NCI-H2081 (cell line): ENCODE measurements at places on chromosomes 6 and 20.

GRCh38 chr6:11380969-11381744 lies 148.7 kb upstream of the NEDD9 start:
- no peak for DNase-seq

DNA sequence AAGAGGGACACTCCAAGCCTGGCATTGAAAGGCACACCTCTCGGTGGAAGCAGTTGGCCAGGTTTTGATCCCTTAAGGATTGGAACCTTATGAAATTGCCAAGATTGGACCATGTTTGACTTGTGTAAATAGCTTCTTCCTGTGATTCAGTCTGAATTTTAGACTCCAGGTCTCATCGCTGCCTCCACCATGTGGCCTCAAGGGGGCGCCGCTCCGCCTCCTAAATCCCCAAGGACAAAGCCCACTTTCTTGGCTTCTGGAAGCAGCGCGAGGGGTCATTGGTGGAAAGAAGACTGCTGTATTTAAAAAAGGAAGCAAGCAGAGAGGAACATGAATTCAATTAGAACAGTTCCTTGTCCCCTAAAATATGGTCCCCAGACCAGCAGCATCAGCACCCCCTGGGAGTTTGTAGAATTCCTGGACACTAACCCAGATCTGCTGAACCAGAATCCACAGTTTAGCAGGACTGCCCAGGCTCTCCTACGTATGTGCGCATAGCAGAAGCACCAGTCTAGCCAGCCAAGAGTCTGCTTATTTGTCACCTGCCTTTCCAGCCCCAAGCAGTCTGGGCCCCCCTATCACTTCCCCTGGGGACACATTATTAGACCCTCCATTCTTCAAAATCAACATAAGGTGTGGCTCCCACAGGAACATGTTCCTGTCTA lies 108.5 kb downstream of the LY86 start:
- peak; percentile 69 for DNase-seq

DNA sequence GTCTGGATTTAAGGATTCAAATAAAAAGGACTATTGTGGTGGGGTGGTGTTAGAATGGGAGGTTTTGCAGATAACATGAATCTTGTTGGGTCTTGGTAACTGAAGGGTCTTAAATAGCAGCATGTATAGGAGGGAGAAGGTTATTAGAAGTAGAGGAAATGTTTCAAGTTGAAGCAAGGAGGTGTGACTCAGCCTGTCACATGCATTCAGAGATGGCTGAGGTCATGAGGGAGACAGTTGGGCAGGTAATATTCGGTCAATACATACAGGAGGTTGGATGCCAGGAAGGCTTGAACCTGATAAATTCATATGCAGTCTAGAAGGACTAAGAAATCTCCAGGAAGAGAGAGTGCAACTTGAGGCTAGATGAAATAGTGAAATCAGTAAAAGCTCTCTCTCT lies 6.1 kb downstream of the KLHL31 start:
- DNase-seq, result no peak

GRCh38 chr6:56406276-56407269 lies 159.2 kb upstream of the COL21A1 start:
- no peak for DNase-seq
